AG20443 (cell line): ENCODE measurements at places on chromosomes 3 and 15.

DNA sequence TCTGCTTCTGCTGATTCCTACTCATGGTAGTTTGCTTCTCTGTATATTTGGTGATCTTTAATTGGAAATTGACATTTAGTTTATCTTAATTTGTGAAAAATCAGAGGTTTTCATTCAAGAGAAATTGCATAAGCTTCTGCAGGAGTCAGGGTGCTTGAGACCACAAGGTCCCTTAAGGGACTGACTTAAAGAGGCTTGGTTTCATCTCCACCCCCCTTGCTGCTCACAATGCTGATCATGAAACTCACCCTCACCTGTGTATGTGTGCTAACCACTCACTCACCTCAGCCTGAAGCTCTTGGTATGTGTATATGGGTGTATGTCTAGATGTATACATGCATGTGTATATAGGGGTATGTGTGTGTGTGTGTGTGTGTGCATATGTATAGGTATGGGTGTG, 11.4 kb downstream of the PGPEP1L start:
- DNase-seq: no peak

DNA sequence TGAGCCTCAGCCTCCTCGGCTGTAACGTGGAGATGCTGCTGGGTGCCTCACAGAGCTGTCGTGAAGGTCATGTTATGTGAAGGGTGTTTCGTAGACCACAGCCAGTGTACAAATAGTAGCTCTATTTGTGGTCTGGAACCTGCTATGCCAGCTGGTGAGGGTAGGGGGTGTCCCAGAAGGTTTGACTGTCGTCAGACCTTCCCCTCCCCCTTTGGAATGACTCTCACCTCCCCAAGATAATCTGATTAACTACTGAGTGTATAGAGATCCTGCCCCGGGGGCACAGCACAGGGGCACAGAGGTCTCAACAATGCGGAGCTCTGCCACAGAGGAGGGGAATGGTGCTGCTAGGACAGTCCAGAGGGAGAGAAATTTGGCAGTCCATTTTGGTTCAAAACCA, 20.5 kb downstream of the FGD5 start:
- no peak for DNase-seq

GRCh38 chr3:78868570-78868969, 899.2 kb downstream of the ROBO1 start:
- no peak for DNase-seq

- no peak for DNase-seq
Observed at GRCh38 chr15:69544365-69545113, 91.9 kb downstream of the RPLP1 start.

- DNase-seq: no peak
Observed at GRCh38 chr15:82103468-82103867, 57.6 kb upstream of the MEX3B start.

GRCh38 chr3:171133337-171133736, 106.8 kb upstream of the SLC2A2 start:
- DNase-seq: no peak

DNA sequence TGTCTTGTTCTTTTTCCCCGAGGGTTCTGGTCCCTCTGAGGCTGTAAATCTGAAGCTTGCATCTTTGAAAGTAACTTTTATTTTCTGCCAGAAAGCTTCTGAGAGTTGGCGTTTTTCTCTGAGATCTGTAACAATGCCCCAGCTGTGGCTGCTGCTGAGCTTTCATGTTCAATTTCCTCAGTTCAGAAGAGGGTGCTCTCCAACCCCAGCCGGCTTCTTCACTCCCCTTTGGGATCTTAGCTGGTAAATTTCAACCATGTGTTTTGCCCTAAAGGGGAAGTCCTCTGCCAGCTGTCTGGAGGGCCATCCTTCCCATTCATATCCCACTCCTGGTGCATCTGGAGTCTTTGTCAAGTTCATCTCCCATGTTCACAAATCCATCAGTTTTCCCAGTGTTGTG, 18.3 kb upstream of the CFAP100 start:
- DNase-seq: no peak

DNA sequence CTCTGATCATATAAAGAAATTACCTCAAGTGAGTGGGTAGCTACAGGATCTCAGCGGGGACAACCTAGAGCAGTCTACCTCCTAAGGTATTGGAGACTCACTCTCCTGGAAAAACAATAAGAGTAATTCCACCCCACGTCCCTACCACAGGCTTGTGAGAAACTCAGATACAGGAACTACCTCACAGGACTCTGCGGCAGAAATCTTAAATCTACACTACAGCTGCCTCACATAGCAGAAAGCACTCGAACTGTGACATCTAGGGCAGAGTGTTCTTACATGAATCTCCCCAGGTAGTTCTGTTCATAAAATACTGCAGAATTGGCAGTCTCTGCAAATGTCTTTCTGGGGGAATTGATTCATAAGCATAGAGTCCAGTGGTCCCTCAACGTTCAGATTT, 382.9 kb upstream of the IL12A start:
- DNase-seq: no peak

DNA sequence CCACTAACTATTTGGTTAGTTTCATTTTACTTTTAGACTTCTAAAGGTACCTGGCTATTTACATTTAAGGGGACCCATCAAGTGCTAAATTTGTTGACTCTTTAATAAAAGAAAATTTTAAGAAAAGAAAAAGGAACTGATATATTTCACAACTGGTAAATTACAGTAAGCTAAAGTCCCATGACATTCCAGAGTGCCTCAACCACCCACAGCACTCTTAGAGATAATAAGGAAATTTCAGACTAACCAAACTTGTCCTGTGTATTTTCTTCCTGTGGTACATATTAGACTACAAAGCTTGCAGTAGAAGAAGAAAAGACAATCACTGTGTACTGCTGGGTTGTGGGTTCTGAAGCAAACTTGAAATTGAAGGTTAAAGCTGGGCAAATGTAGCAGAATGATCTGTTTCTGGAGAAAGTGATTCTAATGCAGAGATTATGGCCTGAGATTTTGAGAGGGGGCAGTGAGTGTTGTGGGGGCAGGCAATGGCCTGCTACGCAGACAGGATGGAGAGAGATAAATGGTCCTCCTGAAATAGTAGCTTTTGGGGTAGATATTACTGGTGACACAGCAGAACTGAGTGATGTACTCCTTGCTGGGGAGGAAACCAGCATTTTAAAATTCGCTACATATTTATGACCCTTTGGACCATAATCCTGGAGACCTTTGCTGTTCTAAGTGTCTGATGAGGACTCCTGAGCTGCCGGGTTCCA, 24.5 kb upstream of the MFSD1 start:
- no peak for DNase-seq

GRCh38 chr15:77415450-77416147, 4.3 kb downstream of the PEAK1 start:
- no peak for DNase-seq

DNA sequence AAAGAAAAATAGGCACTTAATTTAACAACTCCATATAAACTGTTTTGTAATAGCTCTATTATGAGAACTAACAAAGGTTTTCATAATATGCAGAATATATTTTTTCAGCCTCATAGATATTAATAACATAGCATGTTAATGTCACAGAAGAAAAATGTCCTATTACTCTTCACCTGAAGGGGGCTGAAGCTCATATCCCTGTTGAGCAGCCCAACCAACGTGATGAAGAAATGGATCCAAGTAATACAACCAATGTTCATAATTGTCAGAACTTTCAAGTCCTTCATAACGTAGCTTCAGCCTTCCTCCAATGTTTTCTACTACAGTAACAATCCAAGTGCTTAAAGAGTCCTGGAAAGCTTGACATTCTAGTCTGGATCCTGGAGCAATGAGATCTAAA, 34.5 kb upstream of the STIMATE start:
- no peak for DNase-seq

GRCh38 chr3:155178810-155179436, 98.8 kb downstream of the MME start:
- DNase-seq: no peak

GRCh38 chr15:38888701-38889221, 324.1 kb upstream of the RASGRP1 start:
- no peak for DNase-seq
